ENCODE measurements at places on chromosomes 5 and 9.

GRCh38 chr9:31776471-31776870, 608.0 kb upstream of the ACO1 start:
- no peak for DNase-seq

- DNase-seq = no peak
Observed at GRCh38 chr5:34030048-34030447, 13.0 kb downstream of the C1QTNF3 start.

GRCh38 chr5:176875783-176876505, 23.2 kb downstream of the HK3 start:
- no peak for DNase-seq

DNA sequence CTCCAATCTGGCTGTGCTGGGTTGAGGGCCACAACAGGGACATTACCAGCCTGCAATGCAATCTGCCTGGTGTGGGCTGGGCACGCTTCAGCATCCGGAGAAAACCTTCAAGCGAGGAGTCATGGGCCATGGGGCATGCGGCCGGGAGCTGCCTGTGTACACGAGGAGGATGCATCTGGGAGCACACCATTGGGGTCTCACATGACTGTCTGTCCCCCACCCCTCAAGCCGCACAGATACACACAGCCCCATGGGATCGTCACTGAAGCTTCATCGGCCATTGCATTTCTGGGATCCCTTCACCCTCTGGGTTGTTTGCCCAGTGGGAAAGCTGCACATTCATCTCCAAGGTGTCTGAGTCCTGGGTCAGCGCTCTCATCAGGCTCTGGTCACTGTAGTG, 9.9 kb downstream of the LCN1 start:
- no peak for DNase-seq

- DNase-seq = no peak
Observed at GRCh38 chr5:68292316-68292715, 76.8 kb downstream of the PIK3R1 start.

DNA sequence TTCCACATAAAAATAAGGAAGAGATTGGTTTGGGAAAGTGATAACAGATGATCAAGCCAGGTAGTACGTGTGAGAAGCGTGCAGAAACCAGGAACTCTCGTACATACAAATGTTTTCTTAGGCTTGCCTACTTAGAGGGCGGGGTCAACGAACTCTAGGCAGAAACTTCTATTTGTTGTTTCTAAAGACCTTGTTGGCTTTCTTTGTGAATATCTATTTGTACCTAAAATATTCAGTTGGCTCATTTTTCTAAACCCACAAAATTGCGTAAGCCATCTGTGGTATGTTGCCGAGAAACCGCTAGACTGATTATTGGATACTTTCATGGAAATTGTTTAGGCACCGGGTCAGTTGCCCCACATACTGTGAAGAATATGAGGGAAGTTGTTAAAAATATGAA, 458.5 kb downstream of the MAT2B start:
- DNase-seq = no peak

DNA sequence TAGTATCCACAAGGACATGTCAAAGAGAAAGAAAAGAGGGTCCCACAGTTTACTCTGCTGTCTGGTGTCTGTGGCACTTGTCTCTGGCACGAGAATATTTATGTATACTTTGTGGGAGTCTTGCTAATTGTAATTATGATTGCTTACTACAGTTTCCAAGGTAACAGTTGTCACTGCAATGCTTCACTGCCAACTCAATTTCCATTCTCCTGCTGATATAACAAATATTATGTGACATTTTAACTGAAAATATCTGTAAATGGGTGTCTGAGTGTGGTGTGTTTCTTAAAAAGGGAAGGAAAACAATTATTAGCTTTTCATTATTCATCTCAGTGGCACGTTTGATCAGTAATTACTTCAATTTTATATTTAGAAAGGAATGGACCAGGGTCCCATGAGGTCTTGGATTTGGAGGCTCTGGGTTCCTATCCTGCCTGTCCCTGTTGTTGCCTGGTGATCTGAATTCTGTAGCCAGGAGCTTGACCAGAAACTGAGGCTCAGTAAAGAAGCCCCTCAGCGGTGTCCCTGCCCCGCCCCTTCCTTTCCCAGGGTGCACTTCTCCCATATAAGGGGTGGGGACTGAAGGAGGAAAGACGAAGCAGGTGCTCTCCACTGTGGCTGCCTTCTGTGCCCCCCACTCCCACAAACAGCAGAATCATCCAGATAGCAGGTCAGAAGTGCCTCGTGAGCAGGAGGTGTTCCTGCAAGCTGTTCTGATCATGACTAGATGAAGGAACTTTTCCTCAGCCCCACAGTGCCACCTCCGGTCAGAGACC, 137.3 kb upstream of the KIF2A start:
- no peak for DNase-seq

- no peak for DNase-seq
Observed at GRCh38 chr5:81235287-81236072, 2.4 kb downstream of the CKMT2 start.

DNA sequence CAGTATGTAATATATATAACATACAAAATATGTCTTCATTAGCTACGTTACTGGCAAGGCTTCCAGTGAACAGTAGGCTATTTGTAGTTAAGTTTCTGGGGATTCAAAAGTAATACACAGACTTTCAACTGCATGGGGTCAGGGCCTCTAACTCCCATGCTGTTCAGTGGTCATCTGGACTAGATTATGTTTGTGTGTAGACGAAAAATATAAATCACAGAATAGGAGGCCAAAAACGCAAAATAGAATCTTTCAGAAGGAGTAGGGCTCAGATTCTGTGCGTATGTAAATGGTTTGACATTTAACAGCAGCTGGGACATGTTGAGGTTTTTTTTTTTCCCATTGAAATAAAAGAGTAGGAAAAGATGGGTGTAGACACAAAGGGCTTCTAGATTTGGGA, 1048.7 kb upstream of the WWC1 start:
- no peak for DNase-seq

DNA sequence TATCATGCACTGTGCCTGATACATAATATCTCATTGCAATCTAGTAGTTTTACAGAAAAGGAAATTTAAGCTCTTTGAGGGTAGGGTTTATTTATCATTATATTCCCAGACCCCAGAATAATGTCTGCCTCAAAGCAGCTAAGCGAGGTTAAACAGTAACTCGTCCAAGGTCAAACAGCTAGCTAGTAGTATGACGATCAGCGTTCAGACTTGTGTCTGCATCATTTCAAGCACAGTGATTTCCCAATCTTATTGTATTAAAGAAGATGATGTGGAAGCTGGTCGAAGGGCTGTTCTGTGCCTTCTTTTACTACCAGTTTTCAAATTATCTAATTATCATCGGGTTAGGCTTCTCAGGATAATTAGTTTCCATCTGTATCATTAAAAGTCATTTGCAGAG, 55.1 kb upstream of the NFIB start:
- DNase-seq = no peak

DNA sequence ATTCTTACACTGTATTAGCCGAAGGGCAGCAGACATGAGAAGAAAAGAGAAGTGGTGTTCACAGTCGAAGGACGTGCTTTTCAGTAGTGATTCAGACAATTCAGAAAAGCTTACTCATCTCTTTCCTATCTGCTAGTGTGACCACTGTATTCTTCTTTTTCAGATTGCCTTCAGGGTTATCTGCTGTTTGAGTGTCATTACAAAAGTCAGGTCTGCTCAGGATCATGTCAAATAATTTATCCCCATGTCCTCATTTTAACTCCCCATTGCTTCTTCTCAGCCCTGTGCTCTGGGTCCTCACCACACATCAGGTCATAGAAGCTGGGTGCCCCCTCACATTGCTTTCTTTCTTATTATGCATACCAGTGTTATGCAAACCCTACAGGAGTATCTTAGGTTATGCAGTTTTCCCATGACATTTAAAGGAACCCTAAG, 394.0 kb downstream of the CETN3 start:
- DNase-seq = no peak

DNA sequence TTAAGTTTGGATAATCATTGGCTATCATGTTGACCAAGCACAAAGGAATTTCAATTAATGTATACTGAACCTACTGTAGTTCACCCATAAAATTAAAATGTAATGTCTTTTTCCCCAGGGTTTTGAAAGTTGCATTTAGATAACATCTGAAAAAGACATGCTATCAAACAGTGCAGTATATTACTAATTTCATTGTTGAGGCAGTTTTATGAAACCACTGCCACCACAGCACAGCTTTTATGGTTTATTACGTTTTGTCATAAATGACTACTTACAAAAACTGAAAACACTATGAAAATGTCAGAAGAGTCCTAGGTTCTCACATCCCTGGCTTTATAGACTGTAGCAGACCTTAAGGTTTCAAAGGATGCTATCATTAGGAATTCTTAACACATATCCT, 32.0 kb upstream of the HAPLN1 start:
- DNase-seq = no peak

- DNase-seq = no peak
Observed at GRCh38 chr9:82081496-82081895, 92.9 kb downstream of the SPATA31D1 start.

- DNase-seq = no peak
Observed at GRCh38 chr9:14453286-14453685, 139.3 kb upstream of the NFIB start.

GRCh38 chr5:32753765-32754164, 42.6 kb downstream of the NPR3 start:
- DNase-seq = no peak

GRCh38 chr9:2424619-2425033, 197.0 kb upstream of the VLDLR start:
- no peak for DNase-seq

DNA sequence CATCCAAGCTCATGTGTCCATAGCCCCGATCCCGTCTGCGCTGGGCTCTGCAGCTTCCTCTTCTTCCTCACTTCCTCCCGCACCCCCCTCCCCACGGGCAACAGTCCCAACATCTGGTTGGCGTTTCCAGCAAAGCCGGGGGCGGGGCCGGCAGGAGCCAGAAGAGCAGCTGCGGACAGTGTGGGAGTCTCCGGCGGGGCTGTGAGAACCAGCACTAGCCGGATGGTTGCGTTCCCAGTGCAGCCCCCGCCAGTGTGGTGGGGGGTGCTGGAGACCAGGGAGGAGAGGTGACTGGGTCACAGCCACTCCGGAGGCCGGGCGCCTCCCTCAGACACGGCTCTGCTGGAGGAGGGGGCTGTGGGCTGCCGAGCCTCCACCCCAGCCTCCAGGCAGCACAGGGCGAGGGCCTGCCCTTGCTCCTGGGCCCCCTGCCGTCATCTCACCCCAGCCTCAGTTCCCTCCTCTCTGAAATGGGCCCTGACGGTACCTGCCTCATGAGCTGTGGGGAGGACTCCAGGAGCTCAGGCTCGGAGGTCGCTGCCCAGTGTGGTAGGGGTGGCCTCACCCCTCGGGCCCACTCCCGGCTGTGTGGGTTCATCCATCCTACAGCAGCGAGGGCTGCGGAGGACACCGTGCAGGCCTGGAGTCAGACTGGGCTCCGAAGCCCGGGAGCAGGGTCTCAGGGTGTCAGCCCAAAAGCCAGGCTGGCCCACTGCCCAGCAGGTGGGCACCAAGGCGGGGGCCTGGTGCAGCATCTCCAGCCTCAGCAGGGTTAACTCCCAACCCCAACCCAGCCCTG, 41.5 kb upstream of the NOTCH1 start:
- DNase-seq = no peak

- no peak for DNase-seq
Observed at GRCh38 chr9:136757751-136758140, 297 bp downstream of the LCN8 start.

- DNase-seq = no peak
Observed at GRCh38 chr5:112210430-112211005, 208.6 kb downstream of the EPB41L4A start.

DNA sequence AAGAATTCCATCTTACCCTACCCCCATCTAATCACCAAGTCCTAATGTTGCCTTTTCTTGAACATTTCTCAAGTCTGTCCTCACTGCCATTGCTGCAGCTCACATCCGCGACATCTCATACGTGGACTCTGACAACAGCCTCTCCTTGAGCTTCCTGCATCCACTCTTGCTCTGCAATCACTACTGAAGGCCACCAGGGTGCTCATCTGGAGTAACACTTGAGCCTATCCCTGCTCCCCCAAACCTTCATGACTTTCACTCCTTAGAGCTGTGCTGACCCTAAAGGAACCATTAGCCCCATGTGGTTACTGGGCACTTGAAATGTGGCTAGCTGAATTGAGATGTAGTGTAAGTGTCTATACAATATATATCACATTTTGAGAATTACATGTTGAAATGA, 46.4 kb upstream of the CTXN3 start:
- no peak for DNase-seq

GRCh38 chr9:99023231-99023630, 79.5 kb downstream of the COL15A1 start:
- no peak for DNase-seq

Data from vagina (tissue), 2 donors.